ENCODE measurements at places on chromosomes 5 and 9.

GRCh38 chr5:62575489-62575888 lies 3.1 kb upstream of the LRRC70 start:
- peak; percentile 43 for DNase-seq

- DNase-seq, result no peak
Measured at GRCh38 chr9:111005746-111006470, 32.4 kb downstream of the LPAR1 start.

DNA sequence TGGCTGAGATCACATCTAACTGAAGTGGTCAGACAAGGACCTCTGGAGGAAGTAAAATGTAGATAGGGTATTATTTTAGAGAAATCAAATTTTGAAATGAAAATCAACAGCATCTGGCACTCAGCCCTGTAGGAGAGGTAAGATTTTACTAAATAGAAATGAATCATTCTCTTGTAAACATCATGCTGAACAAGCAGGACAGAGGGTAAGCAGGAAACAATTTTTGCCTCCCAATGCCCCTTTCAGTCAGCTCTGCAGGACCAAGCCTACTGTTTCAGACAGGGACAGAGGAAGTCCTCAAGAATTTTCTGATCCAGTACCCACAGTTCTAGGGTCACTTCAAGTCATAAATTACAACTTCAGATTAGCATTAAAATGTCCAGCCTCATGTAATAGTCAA lies 190.1 kb downstream of the ESM1 start:
- no peak for DNase-seq

- peak; percentile 38 for DNase-seq
Measured at GRCh38 chr9:93600504-93600903, 24.1 kb downstream of the PHF2 start.
